ENCODE measurements at places on chromosomes 4 and X.

DNA sequence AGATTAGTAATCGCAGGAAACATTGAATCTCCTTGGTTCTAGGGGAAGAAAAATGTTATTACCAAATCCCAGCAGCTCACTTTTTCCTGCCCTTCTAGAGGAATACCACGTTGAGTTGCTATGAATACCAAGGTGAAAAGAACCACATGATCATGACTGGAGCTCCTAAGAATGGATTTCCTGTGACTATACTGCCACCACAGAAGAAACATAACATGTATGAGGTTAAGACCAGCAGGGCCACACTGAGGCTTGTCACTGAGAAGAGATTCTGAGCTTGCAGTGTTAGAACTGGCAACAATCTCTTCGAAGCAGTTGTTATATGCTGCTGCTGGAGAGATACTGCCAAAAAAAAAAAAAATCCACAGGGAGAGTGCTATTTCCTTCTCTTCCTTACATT, 1235.3 kb downstream of the FSTL5 start:
- no peak for DNase-seq

DNA sequence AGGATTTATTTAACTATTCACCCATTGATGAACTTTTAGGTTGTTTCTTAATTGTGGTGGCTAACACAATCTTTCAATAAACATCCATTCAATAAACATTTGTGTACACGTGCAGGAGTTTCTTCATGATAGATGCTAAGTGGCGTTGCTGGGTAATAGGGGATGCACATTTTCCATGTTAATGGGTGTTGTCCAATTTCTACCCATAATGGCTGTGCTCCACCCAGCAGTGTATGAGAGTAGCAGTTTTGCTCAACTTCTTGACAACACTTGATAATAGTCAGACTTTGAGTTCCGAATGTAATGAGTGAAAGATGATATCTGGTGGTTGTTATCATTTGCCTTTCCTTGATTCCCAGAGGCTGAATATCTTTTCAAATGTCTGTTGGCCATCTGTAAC, 104.7 kb downstream of the NHSL2 start:
- no peak for DNase-seq

GRCh38 chr4:94446386-94446785, 5.4 kb upstream of the PDLIM5 start:
- DNase-seq: no peak

DNA sequence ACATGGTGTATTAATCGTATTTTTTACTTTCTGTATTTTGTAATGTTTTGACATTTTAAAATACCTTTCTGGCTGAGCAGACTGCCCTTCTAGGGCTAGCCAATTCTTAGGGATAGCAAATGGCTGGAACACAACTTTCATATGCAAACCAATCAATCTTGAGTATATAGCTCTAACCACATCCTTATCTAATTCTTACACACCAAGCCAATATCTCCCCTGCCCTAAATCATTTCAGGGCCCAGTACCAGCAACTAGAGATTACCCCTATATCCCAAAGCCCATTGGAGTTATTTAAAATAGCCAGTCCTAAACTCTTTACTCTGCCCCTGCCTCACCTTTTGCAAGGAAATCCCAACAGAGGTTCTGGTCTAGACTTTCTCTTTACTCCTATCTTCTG, 58.3 kb downstream of the INTS12 start:
- DNase-seq: no peak

DNA sequence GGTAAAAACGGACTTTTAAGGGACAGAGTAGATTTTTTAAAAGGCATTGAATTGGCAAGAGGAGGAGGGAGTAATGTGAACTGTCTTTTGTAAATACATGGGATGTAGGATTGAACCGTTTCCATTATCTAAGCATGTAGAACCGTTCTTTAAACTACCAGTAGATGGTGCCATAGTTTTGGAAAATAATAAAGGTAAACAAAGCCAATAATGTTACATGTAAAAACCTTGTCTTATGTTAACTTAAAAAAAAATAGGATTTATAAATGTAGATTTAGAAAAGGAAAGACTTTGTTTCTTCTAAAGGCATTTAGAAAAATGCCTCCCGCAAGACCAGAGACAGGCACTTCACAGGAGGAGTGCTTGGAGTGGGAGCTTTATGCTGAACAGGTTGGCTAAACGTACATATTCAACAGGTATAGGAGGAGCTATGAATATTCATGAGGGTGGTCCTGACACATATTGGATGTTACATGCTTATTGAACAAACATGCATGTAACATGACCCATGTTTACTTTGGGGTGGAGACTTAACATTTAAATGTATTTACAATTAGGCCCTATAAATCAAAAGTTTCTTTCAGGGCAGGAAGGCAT, 45.5 kb upstream of the FAM241A start:
- DNase-seq: peak; percentile 21

- no peak for DNase-seq
Measured at GRCh38 chr4:23934915-23935314, 45.1 kb upstream of the PPARGC1A start.

- DNase-seq: no peak
Measured at GRCh38 chr4:2183394-2183793, 58.5 kb downstream of the HAUS3 start.

DNA sequence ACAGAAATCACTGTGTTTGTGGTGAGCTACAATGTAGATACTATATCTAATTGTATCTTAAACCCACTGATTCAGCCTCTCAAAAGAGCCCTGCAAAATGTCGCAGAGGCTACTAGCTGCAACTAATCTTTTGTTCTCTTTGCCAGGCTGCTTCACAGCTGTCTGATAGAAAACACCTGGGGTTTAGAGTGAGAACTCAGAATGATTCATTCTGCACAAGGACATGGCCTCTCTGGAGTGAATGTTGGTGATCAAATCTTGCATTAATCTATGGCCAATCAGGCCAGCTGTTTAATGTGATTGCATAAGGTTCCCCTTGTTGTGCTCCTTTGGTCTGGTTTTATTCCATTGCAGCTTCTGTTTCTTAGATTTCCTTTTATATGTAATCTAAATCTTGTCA, 100.3 kb downstream of the EMCN start:
- DNase-seq: no peak

DNA sequence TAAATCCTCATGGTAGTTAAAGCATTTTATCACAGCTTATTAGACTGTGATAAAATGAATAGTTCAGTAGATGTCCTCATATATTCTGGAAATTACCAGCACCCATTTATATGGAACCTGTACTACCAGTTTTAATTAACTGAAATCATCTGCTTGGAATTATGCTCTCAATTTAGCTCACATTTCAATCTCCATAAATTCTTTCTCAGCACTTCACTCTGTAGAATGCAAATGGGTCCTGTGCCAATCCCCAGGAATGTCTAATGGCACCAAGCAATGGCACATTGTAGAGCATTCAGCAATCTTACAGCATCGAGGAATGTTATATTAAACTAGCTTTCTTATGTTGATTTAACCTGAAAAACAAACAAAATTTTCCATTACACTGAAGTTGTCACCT, 355.1 kb downstream of the PDHA2 start:
- no peak for DNase-seq

GRCh38 chr4:68176904-68177303, 47.2 kb upstream of the TMPRSS11F start:
- no peak for DNase-seq

- no peak for DNase-seq
Measured at GRCh38 chrX:129622757-129623301, 31.9 kb downstream of the APLN start.

DNA sequence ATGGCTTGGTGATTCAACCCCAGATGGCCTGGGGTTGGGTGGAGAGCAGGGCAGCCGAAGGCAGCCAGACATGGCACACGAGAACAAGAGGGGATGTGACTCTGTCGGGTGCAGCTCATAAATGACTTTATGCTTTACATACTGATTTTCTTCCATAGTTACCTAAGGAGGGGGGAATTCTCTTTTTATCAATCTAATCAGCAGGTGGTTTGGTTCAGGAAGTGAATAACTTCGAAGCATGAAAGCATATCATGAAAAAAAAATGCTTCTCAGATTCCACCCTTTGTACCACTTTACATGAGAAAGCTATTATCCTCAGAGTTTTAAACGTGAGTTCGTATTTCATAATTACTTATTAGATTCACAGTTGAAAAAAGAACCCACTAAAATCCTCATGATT, 908.9 kb upstream of the LCORL start:
- no peak for DNase-seq

- no peak for DNase-seq
Measured at GRCh38 chr4:7389719-7390118, 45.0 kb downstream of the PSAPL1 start.

- no peak for DNase-seq
Measured at GRCh38 chrX:2654436-2655340, 36.4 kb upstream of the CD99 start.

- DNase-seq: no peak
Measured at GRCh38 chrX:70029863-70030262, 19.9 kb downstream of the AWAT2 start.

- peak; percentile 36 for DNase-seq
Measured at GRCh38 chr4:110034026-110034393, 121.3 kb downstream of the EGF start.

DNA sequence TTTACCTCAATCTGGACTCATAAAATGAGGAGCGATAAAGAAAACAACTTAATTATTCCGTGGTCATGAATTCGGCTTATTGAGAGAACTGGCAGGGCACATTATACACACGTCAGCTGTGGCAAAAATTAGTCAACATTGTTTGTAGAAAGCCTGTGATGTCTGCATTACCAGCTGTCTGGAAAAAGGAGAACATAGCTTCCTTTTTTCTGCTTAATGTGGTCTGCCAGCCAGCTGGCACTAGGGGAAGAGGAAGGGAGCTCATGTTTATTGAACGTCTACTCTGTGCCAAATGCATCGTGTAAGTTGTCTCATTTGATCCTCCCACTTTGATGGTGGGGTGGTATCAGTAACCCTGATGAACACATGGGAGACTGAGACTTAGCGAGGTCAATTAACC, 367.6 kb downstream of the ARHGAP24 start:
- no peak for DNase-seq

GRCh38 chrX:70359458-70359857, 63.7 kb upstream of the GDPD2 start:
- no peak for DNase-seq

DNA sequence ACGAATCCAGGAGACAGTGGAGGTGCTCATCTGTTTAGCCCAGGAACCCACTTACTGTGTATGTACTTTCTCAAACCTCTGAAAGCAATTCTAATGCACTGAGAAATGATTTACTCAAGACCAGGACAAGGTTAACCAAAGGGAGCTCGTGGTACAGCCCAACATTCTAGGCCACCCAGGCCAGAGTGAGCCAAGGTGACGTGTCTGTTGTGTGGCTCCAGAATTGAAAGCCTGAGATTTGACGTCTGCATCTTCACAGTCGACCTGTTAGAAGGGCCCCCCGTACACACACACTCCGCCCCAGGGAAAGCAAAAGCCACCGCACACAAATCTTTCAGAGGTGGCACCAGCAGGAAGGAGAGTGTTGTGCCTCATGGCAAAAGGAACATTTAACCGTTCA, 2.3 kb downstream of the MAP3K15 start:
- no peak for DNase-seq

DNA sequence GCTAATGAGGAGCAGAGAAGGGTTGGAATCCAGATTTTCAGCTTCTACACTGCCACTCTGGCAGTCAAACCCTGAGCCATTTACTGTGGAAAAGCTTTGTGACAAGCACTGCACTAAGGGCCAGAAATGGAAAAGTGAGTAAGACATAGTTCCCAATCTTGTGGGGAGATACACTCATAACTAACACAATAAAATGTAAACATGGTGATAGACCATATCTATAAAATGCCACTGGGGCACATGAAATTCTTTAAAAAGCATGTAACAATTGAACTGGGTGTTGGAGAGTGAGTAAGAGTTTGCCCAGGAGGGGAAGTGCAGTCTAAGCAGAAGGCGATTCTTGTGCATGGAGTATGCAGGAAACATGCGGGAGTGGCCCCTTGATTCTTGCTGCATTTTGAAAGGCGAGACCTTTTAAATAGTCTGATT, 32.0 kb upstream of the ANXA5 start:
- DNase-seq: no peak

- peak; percentile 41 for DNase-seq
Measured at GRCh38 chrX:153875391-153876111, 10.4 kb downstream of the L1CAM start.

- no peak for DNase-seq
Measured at GRCh38 chrX:8988446-8988845, 45.5 kb downstream of the FAM9B start.

DNA sequence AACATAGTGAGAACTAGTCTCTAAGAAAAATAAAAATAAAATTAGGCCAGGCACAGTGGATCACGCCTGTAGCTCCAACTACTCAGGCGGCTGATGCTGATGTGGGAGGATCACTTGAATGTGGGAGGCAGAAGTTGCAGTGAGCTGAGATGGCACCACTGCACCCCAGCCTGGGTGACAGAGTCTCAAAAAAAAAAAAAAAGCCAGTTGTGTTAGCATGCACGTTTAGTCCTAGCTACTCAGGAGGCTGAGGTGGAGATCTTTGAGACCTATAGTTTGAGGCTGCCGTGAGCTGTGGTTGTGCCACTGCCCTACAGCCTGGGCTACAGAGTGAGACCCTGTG, 2.5 kb downstream of the DCK start:
- no peak for DNase-seq

DNA sequence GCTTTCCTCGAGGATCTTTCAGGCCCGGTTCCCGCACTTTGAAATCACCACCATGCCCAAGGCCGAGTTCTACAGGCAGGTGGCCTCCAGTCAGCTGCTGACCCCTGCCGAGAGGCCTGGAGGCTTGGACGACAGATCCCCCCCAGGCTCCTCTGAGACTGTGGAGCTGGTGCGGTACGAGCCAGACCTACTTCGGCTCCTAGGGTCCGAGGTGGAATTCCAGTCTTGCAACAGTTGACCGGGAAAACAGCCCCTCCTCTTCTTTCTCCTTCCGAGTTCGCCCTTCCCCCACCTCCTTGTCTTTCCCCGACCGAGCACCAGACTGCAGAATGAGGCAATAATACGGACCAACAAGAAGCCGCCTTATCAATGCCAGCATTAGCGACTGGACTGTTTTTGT, 54.4 kb downstream of the ELF4 start:
- DNase-seq: no peak

- DNase-seq: no peak
Measured at GRCh38 chr4:71870456-71870855, 86.6 kb upstream of the GC start.

- DNase-seq: peak; percentile 30
Measured at GRCh38 chr4:9849538-9849920, 68.1 kb downstream of the DRD5 start.

DNA sequence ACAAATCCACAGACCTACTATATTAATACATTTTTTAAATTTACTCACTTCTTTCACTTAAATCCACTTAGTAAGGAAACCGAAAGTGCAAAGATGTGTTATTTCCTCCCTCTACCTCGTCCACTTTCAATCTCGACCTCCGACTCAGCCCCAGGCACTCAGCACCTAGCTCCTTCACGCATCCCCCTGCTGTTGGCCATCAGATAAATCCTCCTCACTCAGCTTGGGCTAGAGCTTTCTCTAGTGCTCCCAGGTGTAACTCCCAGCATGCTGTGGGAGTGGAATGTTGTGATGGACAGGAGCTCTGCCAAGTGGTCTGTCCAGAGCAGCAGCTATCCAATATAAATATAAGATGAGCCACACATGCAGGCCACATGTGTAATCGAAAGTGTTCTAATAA, 26.7 kb upstream of the TEC start:
- DNase-seq: no peak
